Right ventricle myocardium inferior (tissue), 1 donor: ENCODE measurements at places on chromosomes 5 and 9.

GRCh38 chr5:96758621-96759020 is 49.1 kb downstream of the ERAP1 start:
- DNase-seq = no peak

GRCh38 chr9:18837402-18837801 is 195.6 kb downstream of the SAXO1 start:
- no peak for DNase-seq

- no peak for DNase-seq
Observed at GRCh38 chr5:3999929-4000328, 404.3 kb downstream of the IRX1 start.

- DNase-seq = no peak
Observed at GRCh38 chr9:137664676-137665075, 45.9 kb downstream of the EHMT1 start.

DNA sequence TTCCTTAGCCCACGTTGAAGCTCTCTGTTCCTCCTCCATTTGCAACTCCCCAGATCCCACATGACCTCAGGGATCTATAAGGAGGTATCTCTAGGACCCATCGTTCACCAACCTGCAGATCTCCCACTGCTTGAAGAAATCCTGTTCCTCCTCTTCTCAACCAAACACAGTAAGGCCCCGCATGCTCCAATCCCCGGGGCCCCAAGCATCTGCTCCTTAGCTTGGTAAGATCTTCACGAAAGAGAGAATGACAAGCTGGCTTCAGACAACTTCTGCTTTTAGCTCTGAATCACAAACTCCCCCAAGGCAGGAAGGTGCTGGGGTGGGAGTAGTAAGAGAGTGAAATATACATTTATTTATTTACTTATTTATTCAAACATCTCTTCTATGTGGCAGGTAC is 33.0 kb upstream of the ARHGAP26 start:
- no peak for DNase-seq

DNA sequence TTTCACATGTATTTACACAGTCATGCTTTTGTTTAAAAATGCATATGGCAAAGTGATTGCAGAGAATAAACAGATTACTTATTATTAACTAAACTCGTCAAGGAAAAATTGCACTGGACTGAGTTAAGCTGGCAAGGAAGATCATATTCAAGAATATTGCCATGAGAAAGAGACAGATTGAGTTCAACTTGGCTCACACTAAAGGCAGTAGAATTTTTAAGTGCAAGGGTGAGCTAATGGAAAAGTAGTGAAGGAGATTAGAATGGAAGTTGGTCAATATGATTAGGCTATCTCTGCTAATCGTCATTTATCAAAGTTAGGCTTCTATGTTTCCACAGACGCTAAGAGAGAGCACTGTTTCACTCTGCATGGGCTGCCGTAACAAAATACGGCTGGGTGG is 557.6 kb downstream of the PRR16 start:
- no peak for DNase-seq

GRCh38 chr9:113011911-113012381 is at the start of gene ZNF883:
TSS of gene ZNF883 (minus strand) at chr9:113012192.
- peak; percentile 80 for DNase-seq

DNA sequence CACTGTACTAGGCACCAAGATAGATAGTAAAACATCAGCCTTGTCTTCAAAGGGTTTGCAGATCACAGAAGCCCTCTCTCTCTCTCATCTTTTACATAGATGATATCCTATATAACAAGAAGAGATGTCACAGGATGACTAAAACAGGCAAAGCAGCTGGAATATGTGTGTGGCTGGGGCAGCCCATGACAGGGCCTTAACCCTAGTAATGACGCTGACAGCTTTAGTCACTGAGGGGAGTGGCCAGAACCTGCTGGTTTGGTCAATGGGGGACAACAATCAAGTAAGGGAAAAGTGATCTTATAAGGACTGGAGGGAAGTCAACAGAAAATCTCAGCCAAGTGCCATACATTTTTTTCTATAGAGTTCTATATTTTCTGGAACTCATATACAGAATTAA is 41.9 kb upstream of the RIC1 start:
- DNase-seq = no peak

DNA sequence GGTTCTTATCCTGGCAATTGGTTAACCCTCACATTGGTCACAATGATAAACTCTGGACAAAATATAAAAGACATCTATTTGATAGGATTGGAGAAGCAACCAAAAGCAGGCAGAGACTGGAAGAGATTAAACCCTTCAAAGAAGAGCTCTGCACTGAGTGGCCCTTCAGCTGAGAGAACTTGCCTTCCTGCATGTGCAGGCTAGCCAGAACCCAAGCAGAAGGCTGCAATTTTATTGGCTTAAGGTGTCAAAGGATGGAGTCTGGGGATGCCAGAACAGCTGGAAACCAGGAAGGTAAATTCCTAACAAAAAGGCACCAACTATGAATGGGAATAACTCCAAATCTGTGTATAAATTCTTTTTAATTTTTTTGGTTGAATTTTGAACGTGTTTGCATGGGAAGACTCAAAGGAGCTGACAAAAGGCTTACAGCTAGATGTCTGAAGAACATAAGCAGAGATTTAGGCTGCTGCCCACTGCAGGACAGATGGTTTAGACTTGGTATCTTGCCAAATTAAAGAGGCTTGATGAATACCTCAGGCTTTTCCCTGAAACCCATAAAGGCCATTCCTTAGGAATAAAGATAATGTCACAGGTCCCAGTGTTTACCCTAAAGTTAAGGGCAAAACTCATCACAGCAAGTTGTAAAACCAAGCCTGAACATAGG is 66.3 kb downstream of the NR2F1 start:
- DNase-seq = no peak

- DNase-seq = no peak
Observed at GRCh38 chr9:76799473-76799872, 35.2 kb downstream of the PCA3 start.

- peak; percentile 22 for DNase-seq
Observed at GRCh38 chr9:38361473-38361850, 31.0 kb upstream of the ALDH1B1 start.

GRCh38 chr5:142119051-142119625 is 10.6 kb downstream of the NDFIP1 start:
- DNase-seq = no peak

DNA sequence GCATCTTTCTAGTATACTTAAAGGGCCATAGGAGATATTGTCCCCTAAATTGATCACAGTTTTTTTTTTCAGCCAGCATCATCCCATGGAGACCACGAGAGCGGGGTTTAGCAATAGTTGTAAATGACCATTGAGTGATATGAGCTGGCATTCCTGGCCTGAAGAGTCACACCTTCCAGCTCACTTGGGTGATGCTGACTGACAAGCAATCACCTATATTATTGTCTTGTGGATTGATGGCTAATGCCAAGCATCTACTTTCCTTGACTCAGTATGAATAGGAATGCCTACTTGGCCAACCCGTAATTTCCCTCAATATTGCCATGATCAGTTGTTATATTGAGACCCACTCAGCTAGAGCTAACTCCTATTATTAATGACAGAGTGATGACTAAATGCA is 70.5 kb downstream of the ADAMTSL1 start:
- DNase-seq = no peak

DNA sequence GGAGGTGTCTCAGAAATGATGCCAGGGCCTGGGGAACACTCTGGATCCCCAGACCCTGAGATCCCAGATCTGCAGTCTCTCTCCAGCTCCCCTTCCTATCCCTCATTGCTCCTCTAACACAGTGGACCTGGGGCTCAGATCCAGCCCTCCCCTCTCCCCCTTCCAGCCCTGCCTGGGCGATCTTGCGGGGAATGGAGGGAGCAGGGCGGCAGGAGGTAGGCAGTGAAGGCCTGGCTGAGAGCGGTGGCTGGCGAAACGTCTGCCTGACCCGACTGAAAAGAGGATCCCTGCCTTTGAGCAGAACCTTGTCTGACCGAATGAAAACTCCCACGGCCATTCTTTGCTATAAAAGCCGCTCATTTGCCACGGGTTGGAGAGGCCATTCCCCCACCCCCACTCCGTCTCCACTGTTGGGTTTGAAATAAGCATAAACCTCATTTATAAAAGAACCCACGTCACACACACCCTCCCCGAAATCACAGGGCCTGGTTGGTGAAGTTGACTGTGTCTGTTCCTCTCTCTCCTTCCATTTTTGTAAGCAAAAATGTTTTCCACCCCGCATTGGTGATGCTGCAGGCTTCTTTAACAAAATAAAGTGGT is 8.8 kb downstream of the MSX2 start:
- no peak for DNase-seq

GRCh38 chr5:74665816-74666215 is 19.2 kb upstream of the HEXB start:
- DNase-seq = no peak

GRCh38 chr5:40776658-40776977 is 20.9 kb upstream of the TTC33 start:
- DNase-seq = no peak

DNA sequence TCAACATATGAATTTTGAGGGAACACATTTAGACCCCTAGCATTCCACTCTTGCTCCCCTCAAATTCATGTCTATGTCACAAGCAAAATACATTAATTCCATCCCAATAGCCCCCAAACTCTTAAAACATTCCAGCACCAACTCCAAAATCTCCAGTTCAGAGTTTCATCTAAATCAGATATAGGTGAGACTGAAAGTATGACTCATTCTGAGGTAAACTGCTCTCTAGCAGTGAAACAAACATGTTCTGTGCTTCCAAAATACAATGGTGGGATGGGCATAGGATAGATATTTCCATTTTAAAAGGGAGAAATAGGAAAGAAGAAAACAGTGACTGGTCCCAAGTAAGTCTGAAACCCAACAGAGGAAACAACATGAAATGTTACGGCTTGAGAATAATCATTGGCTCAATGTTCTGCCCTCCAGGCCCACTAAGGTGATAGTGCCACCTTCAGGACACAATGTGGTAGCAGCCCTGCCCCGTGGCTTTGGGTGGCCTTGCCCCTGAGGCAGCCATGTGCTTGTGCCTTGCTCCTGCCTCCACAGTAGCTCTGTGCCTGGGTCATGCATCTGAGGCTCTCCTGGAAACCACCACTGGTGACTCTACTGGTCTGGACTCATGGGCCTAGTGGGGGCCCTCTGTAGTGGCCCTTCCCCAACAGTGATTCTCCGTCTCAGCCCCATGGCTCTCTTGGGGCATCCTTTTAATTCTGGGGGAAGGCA is 36.4 kb upstream of the IPPK start:
- DNase-seq = no peak

DNA sequence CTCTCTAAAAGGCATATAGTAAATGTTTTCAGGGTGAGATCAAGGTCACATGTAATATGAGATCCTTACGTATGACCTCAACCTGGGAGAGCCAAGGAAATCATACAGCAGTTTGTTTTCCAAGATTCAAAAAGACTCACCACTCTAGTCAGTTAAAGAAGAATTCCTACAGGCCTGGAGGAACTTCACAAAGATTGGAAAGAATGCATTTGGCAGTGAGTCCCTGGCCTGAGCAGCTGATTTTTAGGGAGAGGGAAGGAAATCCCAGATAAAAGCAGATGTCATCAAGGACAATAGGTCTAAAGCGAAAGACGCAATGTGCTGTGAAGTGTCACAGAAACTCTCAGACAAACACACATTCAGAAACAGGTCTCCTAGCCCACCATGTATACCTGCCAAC is 424.0 kb upstream of the ZNF462 start:
- DNase-seq = no peak

DNA sequence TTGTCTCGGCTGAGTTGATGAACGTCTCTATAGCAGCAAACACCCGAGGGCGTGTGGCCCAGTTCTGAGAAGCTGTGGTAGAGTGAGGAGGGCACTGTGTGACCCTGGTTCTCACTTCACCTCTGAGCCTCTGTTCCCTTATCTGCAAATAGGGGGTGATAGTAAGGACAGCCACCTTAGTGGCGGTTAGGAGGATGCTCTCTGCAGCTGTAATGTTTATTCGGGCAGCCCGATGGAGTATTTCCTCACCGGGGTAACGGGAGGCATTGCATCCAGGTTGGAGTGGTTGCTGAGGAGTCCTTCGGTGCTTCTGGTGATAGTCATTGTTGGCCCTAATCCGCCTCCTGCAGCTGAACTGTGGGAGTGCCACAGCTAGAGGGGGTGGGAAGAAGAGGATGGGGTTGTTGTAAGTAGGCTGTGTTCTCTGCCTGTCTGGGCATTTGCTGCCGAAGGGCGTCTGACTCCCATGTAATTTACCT is 13.9 kb downstream of the PRRC2B start:
- DNase-seq = no peak

DNA sequence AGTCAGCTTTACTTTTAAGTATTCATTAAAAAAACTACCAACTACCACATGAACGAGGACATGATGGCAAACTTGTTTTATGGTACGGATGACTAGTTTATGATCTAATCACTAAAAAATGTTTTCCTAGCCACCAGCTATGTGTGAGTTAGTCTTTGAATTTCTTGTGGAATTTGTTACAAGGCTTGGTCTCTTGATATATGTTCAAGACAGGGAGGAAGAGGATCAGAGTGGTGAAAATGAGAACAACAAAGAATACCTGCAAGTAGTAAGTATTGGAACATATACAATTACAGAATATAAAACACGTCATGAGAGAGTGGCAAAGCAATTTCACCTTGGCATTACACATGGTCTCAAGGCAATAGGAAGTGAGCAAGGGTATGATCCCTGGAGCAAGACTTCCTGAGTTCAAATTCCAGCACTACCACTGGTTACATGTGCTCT is 548.6 kb upstream of the TLE4 start:
- no peak for DNase-seq

DNA sequence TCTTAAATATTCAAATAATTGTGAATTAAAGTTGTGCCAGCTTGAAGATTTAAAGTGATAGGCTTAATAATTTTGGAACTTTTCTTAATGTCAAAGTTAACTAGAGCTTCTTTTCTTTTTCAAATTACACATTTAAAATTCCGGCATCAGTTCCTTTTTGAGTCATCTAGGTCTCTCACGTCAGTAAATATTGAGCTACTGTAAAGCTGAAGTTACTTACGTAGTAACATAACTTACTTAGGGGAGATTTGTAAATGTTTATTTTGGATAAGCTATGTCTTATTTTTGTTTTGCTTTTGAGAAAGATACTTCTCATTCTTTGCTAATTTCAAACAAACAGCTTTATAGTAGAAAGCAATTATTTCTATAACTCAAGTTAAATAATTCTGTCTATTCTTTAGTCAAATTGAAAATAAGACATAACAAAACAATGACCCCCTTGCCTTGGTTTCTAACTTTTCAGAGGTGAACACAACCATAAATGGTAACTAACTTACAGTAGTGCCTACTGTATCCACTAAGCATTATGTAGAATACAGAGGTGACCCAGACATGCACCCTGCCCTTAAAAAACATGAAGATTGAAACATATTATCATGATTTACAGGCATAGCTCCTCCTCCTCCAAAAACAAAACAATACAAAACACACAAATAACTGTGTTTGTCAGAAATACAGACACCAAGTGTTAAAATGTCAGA is 29.8 kb downstream of the CD274 start:
- no peak for DNase-seq

DNA sequence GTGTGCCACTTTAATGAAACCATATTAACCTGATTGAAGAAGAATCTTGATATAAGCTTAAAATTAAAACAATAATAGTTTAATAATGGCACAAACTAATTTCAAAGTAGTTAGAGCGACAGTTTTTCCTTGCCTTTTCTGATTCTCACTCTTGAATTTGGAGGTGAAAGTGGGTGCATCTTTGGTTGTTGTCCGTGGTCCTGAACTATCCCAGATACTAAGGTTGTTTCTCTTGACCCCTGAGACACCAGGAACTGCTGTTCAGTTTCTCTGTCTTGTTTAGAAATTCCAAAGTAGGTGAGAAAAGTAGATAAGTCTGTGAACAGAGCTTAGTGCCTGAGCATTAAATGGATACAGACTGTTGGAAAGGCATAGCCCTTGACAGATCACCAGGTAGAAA is 274.7 kb downstream of the FBXL7 start:
- no peak for DNase-seq
